Activated effector memory CD4-positive, alpha-beta T cell treated with anti-CD3 and anti-CD28 coated beads, Interleukin-2, amount 50 U/mL, for 16 hours (primary cell): ENCODE measurements at places on chromosomes 4 and X.

DNA sequence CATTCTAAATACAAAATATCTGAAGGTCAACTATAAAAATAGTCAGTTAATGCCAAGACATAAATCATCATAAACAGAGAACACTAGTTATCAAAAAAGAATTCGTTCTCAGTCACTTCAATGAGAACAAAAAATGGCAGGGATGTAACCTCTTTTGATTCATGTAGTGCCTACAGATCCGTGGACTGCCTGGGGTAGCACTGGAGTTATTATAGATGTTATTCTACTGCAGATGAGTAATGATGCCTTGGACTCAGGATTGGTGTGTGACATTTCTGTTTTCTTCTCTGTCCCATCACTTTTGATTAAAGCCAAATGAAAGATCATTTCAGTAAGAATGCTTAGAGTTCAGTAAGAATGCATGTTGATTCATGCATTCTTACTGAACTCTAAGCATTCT lies 440.4 kb downstream of the FAM133A start:
- DNase-seq: no peak

GRCh38 chrX:35858361-35858760 lies 60.2 kb downstream of the MAGEB16 start:
- no peak for DNase-seq

DNA sequence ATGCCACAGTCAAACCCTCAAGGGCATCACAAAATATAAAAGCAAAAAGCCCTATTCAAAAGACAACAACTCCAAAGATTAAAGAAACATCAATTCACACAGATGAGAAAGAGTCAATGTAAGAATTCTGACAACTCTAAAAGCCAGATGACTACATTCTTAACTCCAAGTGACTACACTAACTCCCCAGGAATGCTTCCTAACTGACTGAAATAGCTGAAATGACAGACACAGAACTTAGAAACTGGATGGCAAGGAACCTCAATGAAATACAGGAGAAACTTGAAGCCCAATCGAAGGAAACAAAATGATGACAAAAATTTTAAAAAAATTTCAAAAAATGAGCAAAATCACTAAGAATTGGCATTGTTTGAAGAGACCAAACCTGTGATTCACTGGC lies 1047.6 kb upstream of the PCDH10 start:
- no peak for DNase-seq

GRCh38 chr4:121270389-121270788 lies 106.3 kb upstream of the TNIP3 start:
- no peak for DNase-seq

- DNase-seq: no peak
Observed at GRCh38 chr4:184345573-184345922, 127.9 kb upstream of the ENPP6 start.
